ENCODE measurements at places on chromosomes 11 and 22.

DNA sequence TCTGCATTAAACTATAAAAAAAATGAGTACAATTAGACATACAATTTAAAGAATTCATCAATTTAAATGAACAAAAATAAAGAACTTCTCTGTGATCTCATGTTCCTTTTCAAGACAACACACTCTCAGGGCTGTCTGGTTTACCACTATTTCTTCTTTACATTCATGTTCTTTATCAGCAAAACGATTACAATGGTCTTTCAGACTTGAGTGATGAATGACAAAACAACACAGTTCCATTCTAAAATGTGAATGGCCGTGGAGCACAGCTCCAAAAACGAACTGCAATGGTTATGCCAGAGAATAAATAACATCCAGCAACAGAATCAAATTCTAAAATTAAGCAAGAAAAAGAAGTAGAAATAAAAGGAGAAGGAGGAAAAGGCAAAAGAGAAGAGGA, 113.1 kb downstream of the CADM1 start:
- DNase-seq: no peak

- DNase-seq: no peak
Observed at GRCh38 chr11:35404388-35404775, 15.0 kb downstream of the SLC1A2 start.

DNA sequence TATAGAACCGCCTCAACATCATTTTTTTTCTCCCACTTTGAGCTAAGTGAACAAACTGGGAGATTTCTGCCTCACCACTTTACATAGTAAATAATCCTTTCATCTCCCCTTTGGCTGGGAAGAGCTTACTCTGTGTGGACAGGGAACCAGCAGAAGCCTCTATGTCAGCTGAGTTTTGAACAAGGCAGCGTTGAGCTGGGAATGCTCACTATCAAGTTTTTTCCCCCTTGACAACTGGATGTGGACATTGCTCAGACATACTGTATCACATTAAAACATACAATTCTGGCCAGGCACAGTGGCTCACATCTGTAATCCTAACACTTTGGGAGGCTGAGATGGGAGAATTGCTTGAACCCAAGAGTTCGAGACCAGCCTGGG, 46.0 kb downstream of the AHNAK start:
- DNase-seq: no peak

GRCh38 chr11:44578279-44578678, 12.8 kb downstream of the CD82 start:
- no peak for DNase-seq

DNA sequence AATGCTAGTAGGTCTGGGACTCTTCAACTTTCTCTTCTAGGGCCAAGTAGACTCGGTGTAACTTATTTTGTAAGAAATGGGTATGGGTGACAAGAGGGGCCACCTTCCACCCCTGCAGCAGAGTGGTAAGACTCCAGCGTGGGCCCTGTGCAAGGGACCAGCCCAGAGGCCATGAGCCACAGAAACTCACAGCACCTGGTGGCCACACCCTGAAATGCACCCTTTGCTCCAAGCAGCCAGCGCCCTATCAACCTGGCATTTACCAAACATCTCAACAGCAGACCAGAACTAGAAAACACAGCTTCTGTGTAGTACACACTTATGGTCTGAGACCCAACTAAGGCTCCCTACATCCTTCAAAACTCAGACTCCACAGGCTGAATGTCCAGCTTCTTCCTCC, 5.7 kb downstream of the CDCA5 start:
- DNase-seq: no peak

- no peak for DNase-seq
Observed at GRCh38 chr22:42873356-42873755, 16.3 kb upstream of the ARFGAP3 start.

DNA sequence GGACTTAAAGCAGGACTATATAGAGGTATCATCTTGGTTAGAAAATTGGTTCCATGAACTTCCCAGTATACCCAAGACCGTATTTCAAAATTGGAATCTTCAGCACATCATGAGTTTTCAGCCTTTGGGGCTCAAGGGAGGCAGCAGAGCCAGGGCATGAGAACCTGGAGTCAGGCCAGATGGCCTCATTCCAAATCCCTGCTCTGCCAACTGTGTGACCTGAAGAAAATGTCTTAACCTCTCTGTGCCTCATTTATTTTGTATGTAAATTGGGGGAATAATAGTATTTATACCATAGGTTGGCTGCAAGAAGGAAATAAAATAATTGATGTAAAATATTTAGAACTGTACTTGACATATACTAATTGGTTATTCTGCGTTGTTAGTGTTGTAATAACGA, 987.6 kb downstream of the TBC1D22A start:
- DNase-seq: no peak

DNA sequence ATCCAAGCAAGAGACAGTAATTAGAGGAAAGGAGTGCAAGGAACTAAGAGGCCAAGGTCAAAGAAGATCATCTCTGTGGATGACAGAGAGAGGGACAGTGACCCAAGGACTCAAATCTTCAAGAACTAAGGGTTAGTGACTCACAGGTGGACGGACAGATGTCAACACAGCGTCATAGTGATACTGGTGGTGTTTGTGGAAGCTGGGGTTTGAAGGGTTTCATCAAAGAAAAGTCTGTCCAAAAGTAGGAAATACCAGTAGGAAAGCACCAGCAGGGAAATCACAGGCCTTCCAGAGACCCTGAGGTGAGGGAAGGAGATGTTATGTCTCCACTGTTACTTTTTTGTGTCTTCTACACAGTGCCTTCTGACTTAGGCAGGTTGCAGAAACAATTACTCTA, 32.2 kb downstream of the IL10RA start:
- no peak for DNase-seq

- no peak for DNase-seq
Observed at GRCh38 chr11:9752091-9752490, 88.2 kb downstream of the SWAP70 start.

DNA sequence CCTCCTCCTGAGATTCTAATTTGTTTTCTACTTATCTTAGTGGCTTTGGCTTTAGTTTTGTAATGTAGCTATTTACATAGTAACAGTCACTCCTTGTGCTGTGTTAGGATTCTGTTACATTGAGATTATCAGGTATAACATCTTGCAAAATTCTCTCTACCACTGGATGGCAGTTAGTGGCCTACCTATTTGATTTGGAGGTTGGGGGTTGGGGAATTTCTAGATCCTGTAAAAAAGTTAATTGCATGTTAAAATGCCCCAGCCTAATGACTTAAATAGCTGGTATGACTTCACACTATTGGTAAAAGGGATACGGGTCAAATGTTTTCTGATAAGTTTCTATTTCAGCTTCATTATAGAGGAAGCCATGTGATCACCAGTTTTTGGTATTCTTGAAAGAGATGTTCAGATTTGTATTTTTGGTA, 2.8 kb downstream of the GRK3 start:
- DNase-seq: no peak
